A549 treated with DMSO at 1 μM for 4 hours (cell line): ENCODE measurements at places on chromosomes 16 and 17. TPM values are rescaled to one million over a fixed set of nuclear protein-coding genes. Genes with fewer than 3 reads are reported as not detected.

The NAGLU gene
- total RNA-seq: 41.6 to 46.5 TPM (median 43.3 TPM) in 5 replicates

The HSF4 gene
- total RNA-seq: 10.6 to 19.1 TPM (median 15.0 TPM) in 5 replicates

The MFAP4 gene
- total RNA-seq: 0.20 TPM in 1 of 5 replicates, not detected in the others

The PDIA2 gene
- total RNA-seq: 0.36 to 0.65 TPM (median 0.46 TPM) in 5 replicates

The ARRB2 gene
- total RNA-seq: 51.9 to 68.9 TPM (median 63.3 TPM) in 5 replicates

The ZNF624 gene
- total RNA-seq: 2.2 to 3.7 TPM (median 3.1 TPM) in 5 replicates

The SLC12A3 gene
- total RNA-seq: 0.02 TPM in 2 of 5 replicates, not detected in the others

The NTN3 gene
- 0.03 TPM in 1 of 5 replicates, not detected in the others for total RNA-seq

The FBXO39 gene
- not detected in 5 replicates for total RNA-seq

The PRSS33 gene
- total RNA-seq: 0.12 TPM in 1 of 5 replicates, not detected in the others

The TP53TG3C gene
- total RNA-seq: 0.17 to 0.64 TPM in 2 of 5 replicates, not detected in the others

The BRICD5 gene
- total RNA-seq: 3.1 to 5.9 TPM (median 5.4 TPM) in 5 replicates

The ABCC11 gene
- 0.11 to 0.24 TPM (median 0.13 TPM) in 5 replicates for total RNA-seq

The CMTM2 gene
- not detected in 5 replicates for total RNA-seq

The SLC6A2 gene
- 0.04 TPM in 1 of 5 replicates, not detected in the others for total RNA-seq

The CBX4 gene
- 30.0 to 33.6 TPM (median 30.8 TPM) in 5 replicates for total RNA-seq

The RNF112 gene
- total RNA-seq: 0.21 to 0.92 TPM (median 0.52 TPM) in 5 replicates

The ZNF598 gene
- total RNA-seq: 44.1 to 62.0 TPM (median 55.9 TPM) in 5 replicates

The GUCY2D gene
- not detected in 5 replicates for total RNA-seq

The TBX6 gene
- 0.20 to 0.45 TPM (median 0.25 TPM) in 5 replicates for total RNA-seq

The CSH1 gene
- not detected in 5 replicates for total RNA-seq

The TNS4 gene
- total RNA-seq: 79.8 to 97.2 TPM (median 92.1 TPM) in 5 replicates

The NPIPB6 gene
- total RNA-seq: 0.85 to 2.7 TPM (median 1.9 TPM) in 5 replicates

The SCNN1B gene
- 0.11 to 0.30 TPM (median 0.19 TPM) in 4 of 5 replicates, not detected in the other for total RNA-seq

The NR1D1 gene
- 9.1 to 10.6 TPM (median 9.6 TPM) in 5 replicates for total RNA-seq

The SLC47A2 gene
- 0.06 to 0.15 TPM (median 0.10 TPM) in 4 of 5 replicates, not detected in the other for total RNA-seq

The RHBDF1 gene
- total RNA-seq: 24.9 to 31.2 TPM (median 28.4 TPM) in 5 replicates

The ADAM11 gene
- 1.9 to 2.7 TPM (median 2.1 TPM) in 5 replicates for total RNA-seq

The KRT32 gene
- total RNA-seq: not detected in 5 replicates

The CBLN1 gene
- total RNA-seq: 0.06 to 0.24 TPM (median 0.08 TPM) in 4 of 5 replicates, not detected in the other

The TNFSF12 gene
- total RNA-seq: 8.4 to 13.8 TPM (median 11.7 TPM) in 5 replicates

The NGFR gene
- 0.52 to 0.83 TPM (median 0.66 TPM) in 5 replicates for total RNA-seq

The C16orf96 gene
- total RNA-seq: not detected in 5 replicates

The LYRM9 gene
- 0.95 to 2.3 TPM (median 1.5 TPM) in 5 replicates for total RNA-seq

The CRYM gene
- total RNA-seq: 1.3 to 2.3 TPM (median 1.7 TPM) in 5 replicates

The SPATA32 gene
- 0.11 to 0.25 TPM (median 0.22 TPM) in 5 replicates for total RNA-seq

The PRR14 gene
- total RNA-seq: 17.7 to 27.0 TPM (median 23.7 TPM) in 5 replicates

The CDH11 gene
- total RNA-seq: 0.44 to 0.83 TPM (median 0.58 TPM) in 5 replicates

The CCL7 gene
- total RNA-seq: 0.29 to 0.50 TPM (median 0.45 TPM) in 5 replicates

The PYY gene
- 0.17 TPM in 1 of 5 replicates, not detected in the others for total RNA-seq
